CD4-positive, alpha-beta T cell (primary cell): ENCODE measurements at places on chromosomes 1 and 21.

DNA sequence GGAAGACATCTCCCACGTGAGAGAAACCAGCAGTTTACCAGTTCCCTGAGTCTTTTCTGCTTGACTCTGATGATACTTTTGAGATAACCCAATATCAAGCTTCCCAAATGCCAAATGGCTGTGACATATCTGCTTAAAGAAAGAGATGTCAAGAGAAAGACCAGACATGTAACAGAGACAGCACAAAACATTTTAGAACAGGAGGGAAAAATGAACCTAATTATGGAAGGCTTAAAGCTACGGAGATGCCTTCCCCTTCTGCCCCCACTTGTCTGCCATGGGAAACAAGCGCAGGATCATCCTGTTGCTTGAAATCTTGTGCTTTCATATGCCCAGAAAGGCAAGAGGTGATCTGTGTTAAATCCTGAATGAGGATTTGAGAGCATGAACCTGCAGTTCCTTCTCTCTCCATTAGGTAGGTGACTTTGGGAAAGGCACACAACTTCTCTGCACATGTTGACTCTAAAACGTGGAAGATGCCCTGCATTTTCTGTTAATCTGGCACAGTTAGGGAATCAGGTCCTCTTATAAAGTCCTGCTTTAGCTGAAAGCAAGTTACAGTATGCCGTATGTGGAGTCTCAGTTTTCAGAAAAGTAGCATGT lies 46.7 kb upstream of the MTR start:
- DNase-seq = no peak

GRCh38 chr1:70874063-70874462 lies 173.6 kb downstream of the PTGER3 start:
- no peak for DNase-seq

GRCh38 chr1:52920791-52921291 lies 699 bp downstream of the ECHDC2 start:
- DNase-seq = no peak

DNA sequence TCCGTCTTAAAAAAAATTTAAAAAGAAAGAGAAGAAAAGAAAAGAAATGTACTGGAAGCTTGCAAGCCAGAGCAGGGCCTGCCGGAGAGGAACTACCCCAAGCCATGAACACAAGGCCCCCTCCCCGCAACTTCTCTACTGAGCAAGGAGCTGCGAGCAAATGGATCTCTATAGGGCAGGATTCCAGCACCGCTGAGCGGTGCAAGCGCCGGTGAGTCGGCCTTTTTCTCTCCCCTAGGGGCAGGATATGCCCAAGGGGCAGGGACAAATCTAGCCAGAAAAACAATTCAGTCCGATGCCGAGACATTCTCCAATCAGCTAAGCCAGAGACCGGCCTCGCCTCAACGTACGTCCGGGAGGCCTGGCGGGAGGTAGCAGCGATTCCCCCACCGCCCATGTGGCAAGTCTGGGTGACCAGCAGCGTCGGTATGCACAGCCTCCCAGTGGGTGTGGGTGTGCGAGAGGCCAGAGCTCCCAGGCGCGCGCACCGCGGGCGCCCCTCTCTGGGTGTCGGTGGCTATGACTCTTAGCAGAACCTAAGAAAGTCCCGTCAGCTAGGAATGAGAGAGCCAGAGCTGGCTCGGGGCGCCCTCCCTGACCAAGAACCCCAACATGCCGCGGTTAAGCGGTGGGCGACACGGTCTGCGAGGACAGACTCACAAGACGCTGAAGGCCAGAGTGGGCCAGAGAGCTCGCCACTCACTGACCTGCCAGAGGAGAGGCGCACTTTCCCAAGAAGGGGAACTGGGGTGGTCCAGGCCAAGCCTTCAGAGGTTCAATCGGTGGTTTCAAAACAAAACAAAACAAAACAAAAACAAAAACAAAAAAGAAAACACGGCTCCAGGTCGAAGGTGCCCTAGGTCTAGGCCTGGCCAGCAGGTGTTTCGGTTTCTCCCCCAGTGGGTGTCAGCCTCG lies 1.9 kb downstream of the CSMD2 start:
- DNase-seq = peak; percentile 2

DNA sequence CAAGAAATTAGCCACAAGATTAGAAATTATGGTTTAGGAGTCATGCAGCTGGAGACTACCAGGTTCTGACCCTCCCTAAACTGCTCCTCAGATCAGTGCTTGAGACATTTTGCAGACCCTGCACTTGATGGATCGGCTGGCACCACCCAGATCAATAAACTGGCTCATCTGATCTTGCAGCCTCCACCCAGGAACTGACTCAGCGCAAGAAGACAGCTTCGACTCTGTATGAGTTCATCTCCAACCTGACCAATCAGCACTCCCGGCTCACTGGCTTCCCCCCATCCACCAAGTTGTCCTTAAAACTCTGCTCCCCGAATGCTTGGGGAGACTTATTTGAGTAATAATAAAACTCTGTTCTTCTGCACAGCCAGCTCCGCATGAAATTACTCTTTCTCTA lies 40.0 kb downstream of the L1TD1 start:
- DNase-seq = no peak

- no peak for DNase-seq
Measured at GRCh38 chr1:230141021-230141648, 74.1 kb downstream of the GALNT2 start.

DNA sequence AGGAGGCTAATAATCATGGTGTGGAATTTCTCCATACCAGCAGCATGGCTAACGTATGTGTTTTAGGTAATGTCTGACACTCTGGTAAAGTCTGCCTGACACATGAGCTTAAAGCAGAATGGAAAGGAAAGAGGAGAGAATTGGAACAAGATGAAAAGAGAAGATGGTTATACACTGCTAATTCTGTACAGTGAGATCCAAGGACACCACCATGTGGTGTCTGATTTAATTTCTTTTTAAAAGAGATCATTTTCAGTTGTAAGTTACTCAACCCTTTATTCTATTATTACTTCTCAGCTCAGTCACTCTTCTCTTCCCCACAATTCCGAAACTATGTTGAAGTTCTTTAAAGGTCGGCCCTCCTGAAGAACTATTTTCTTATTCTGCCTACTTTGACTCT lies 15.6 kb downstream of the PRKAB2 start:
- no peak for DNase-seq

GRCh38 chr1:169364948-169365347 lies 2.6 kb downstream of the NME7 start:
- DNase-seq = no peak

- no peak for DNase-seq
Measured at GRCh38 chr1:238457610-238458009, 566.9 kb upstream of the ZP4 start.

- no peak for DNase-seq
Measured at GRCh38 chr1:119626841-119627240, 21.2 kb downstream of the ZNF697 start.

- DNase-seq = peak; percentile 38
Measured at GRCh38 chr1:225865514-225865913, 16.7 kb downstream of the TMEM63A start.
